Kidney (tissue), 22 donors: ENCODE measurements at places on chromosomes 11 and 22. TPM values are rescaled to one million over a fixed set of nuclear protein-coding genes. Genes with fewer than 3 reads are reported as not detected.

DNA sequence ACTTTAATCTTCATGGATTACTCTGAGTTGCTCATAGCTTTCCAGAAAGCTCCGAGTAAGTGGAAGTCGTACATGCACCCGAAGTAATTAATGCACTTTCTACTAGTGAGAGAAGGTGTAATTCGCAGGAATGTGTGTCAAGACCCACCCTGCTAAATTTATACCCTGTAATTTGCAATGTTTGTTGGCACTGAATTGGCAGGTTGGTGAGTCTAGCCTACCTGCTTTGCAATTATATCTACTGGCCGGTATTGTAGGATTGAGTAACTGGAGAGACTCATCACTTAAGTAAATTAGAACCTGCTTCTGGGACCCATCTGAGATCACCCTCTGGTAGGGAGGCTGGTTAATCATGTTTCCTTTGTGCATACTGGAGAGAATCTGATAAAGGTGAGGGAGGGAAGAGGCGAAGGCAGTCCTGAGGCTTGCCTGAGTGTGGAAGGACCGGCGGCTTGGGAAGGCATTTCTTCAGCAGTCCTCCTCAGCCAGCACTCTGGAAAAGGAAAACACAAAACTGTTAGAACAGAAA lies 63.3 kb downstream of the LDLRAD3 start:
- H3K27me3 ChIP-seq: no peaks in the 10 kb centered on the region
- H3K4me3 ChIP-seq: no peak overlapping the region
- no peak for DNase-seq
- no peaks in the 10 kb centered on the region for H3K36me3 ChIP-seq
- H3K4me1 ChIP-seq: peaks cover 2% of the 10 kb centered on the region

DNA sequence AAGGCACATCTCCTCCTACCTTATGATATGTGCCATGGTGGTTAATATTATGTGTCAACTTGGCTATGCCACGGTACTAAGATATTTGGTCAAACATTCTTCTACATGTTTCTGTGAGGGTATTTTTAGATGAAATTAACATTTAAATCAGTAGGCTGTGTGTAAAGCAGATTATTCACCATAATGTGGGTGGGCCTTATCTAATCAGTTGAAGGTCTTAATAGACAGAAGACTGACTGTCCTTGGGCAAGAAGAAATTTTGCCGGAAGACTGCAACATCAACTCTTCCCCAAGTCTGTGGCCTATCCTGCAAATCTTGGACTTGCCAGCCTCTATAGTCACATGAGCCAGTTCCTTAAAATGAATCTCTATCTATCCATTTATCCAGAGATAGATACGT lies 380.1 kb upstream of the DDI1 start:
- H3K36me3 ChIP-seq: no peaks in the 10 kb centered on the region
- no peak overlapping the region for H3K4me3 ChIP-seq
- H3K4me1 ChIP-seq: no peaks in the 10 kb centered on the region
- no peaks in the 10 kb centered on the region for H3K27me3 ChIP-seq
- H3K27ac ChIP-seq: no peak overlapping the region

- no peak overlapping the region for H3K4me3 ChIP-seq
- H3K27me3 ChIP-seq: no peaks in the 10 kb centered on the region
- H3K36me3 ChIP-seq: no peaks in the 10 kb centered on the region
Observed at GRCh38 chr11:68973219-68973618, 7.6 kb downstream of the MRGPRD start.

GRCh38 chr22:50470491-50470890 lies 4.3 kb downstream of the SBF1 start:
- no peak overlapping the region for H3K27ac ChIP-seq
- no peak overlapping the region for H3K4me3 ChIP-seq
- DNase-seq: no peak
- H3K36me3 ChIP-seq: no peaks in the 10 kb centered on the region

DNA sequence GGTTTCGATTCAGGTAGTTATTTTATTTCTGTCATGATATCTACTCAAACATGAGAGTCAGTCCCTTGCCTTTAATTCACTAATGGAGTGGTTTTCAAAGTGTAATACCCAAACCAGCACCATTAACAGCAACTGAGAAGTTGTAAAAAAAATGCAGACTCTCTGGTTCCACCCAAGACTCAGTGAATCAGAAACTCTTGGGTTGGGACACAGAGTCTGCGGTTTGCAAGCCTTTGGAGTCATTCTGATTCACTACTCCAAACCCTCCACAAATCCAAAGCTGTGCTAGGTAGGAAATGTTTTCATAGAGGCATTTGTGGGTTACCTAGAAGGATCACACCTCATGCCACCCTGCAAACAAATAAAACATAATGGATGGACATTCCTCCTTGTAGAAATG lies 340.1 kb downstream of the NTM start:
- H3K27me3 ChIP-seq: no peaks in the 10 kb centered on the region
- H3K4me1 ChIP-seq: no peaks in the 10 kb centered on the region
- DNase-seq: no peak
- no peak overlapping the region for H3K27ac ChIP-seq
- H3K36me3 ChIP-seq: no peaks in the 10 kb centered on the region
- no peak overlapping the region for H3K4me3 ChIP-seq

The TMPRSS13 gene
- 1.9 TPM for total RNA-seq

The ANO3 gene
- 1.5 TPM for total RNA-seq

The ACR gene
- 1.6 TPM for total RNA-seq
